Body of pancreas (tissue), 4 donors: ENCODE measurements at places on chromosomes 11 and 22. TPM values are rescaled to one million over a fixed set of nuclear protein-coding genes. Genes with fewer than 3 reads are reported as not detected.

DNA sequence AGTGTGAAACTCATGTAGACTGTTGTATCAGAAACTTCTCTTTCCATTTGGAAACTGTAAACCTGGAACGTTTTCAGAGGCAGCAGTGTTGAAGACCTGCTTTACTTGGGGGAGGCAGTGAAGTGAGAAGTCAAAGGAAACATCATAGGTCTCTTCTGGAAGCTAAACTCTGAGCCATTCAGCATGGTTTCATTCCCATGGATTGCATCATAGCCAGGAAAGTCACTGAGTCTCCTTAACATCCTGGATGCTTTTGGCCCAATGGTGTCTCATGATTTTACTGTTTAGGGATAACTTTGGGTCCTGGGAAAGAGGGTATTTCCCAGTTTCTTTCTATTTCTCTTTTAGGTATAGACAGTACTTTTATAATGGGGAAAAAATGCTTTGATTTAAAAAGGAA, 153.2 kb upstream of the E2F8 start:
- peak; percentile 8 for DNase-seq

DNA sequence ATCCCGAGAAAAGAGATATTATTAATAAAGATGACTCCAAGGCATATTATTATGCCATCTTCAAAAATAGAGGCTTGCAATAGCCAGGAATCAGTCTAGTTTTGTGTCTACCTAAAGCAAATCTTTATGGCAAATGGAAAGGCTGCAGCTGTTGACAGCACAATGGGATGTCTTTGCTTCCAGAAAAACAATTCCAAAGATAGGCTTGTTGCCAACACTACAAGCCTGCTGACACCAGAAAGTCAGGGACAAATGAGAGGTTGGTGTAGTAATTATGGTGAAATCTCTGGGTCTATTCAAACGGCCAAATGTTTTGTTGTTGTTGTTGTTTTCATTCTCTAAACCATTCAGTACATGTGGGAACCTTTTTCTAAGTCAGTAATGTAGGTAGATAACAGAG, 101.8 kb downstream of the LUZP2 start:
- no peak for DNase-seq

DNA sequence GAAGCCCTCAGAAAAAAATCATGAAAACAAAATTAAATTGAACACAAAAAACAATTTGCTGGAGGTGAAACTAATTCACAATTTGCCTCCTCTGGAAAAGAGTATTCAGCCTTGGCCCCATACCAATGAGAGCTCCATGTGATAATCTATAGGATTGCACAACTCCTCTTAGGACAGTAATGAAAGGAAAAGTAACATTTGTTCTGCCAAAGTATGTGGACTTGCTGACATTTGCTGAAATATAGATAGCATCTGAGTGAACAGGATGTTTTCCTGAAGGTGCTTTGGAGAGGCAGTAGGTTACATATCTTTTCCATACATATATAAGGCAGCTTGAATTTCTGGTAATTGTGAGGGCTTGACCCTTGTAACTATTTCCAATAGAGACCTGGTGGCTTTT, 122.8 kb downstream of the OR4C45 start:
- DNase-seq: no peak

- no peak for DNase-seq
Observed at GRCh38 chr11:44570411-44571155, 5.1 kb downstream of the CD82 start.

DNA sequence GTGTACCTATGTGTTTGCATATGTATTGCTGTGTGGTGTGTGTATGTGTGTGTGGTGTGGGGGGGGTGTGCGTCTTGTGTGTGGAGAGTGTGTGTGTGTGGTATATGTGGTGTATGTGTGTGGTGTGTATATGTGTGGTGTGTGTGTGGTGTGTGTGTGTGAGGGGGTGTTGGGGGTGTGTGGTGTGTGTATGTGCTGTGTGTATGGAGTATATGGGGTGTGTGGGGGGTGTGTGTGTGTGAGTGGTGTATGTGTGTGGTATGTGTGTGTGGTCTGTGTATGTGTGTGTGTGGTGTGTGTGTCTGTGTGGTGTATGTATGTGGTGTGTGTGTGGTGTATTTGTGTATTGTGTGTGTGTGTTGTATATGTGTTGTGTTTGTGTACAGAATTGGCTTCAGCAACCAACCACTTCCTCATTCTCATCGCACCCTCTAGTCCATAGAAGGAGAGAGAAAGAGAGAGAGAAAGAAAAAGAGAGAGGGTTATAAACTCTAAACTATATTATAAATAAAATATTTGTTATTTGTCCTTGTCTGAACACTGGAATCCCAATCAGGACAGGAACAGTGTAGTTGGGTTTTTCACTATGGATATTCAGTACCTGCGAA, 13.7 kb downstream of the SAA4 start:
- no peak for DNase-seq

- no peak for DNase-seq
Observed at GRCh38 chr11:20126724-20127123, 33.6 kb downstream of the DBX1 start.

GRCh38 chr11:133443206-133443747, 89.0 kb downstream of the OPCML start:
- no peak for DNase-seq

GRCh38 chr11:123603666-123604065, 50.8 kb downstream of the SCN3B start:
- DNase-seq: no peak

DNA sequence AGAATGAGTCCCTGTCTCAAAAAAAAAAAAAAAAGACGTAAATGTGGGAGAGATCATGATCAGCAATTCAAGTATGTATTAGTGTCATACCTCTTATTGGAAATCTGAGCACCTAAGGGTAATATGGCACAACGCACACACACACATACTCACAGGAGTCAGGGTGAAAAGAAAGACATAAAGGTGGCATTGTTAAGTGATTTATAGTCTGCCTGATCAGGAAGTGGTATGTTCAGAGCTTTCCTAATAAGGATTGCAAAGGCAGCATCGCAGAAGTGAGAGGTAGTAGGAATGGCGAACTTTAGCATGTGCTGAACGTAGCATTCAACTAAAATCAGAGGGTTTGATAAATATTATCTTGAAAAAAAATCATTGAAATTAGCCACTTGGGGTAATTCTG, 854.3 kb downstream of the METTL15 start:
- DNase-seq: no peak

DNA sequence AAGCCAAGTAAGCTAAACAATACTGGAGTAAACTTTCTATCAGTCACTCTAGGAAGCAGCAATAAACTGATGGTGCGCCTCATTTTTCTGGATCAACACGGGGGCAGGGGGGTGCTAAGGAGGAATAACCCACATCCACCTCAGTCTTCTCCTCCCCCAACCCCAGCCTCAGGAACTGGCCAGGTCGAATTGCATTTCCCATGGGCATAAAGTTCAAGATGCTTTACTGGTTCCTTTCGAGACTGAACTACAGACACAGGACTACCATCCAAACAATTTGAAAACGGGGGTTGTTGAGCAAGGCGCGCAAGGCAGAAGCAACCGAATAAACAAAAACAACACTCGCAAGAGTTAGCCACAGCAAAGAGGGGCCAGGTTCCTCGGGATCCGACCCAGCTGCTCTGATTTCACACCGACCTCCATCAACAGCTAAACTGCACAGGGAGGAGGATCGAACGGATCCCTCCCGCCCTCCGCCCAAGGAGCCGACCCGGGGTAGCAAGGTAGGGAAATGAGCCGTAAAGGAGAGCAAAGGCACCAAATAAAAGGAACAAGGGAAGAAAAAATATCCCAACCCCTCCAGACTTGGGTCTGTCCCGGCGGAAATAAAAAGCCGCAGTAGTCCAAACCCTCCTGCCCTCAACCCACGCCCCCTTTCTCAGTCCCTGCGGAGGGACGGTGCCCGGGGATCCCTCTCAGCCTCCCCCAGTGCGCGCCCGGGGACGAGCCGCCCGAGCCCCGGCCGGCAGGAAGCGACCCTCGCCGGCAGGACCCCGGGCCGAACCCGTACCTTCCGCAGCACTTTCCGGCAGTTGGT, 801 bp downstream of the SESN3 start:
- peak; percentile 14 for DNase-seq

- no peak for DNase-seq
Observed at GRCh38 chr11:131766637-131767036, 396.2 kb downstream of the NTM start.

SLC22A9 gene
- total RNA-seq: 0.66 TPM

C11orf52 gene
- 14.8 TPM for total RNA-seq

RFPL3 gene
- not detected for total RNA-seq

POU2AF2 gene
- not detected for total RNA-seq

FAM227A gene
- total RNA-seq: 1.3 TPM
